ENCODE measurements at places on chromosomes 4 and X.
A peak's percentile ranks its signal among the peaks of the same experiment; 100 is the strongest.

- peak; percentile 43 for DNase-seq
These were observed 446 bp upstream of the UBE2A start for GRCh38 chrX:119573840-119574393.

GRCh38 chr4:146059865-146060264 is 115.7 kb upstream of the LSM6 start:
- no peak for DNase-seq

GRCh38 chrX:27890611-27891010 is 82.8 kb downstream of the MAGEB10 start:
- DNase-seq, result no peak

- no peak for DNase-seq
These were observed at the start of gene GAB3 for GRCh38 chrX:154750301-154751202. TSS of gene GAB3 (minus strand) at chrX:154751077. CDS start at chrX:154751025, 52 bp downstream.

GRCh38 chr4:121316091-121316490 is 64.7 kb downstream of the QRFPR start:
- no peak for DNase-seq

- DNase-seq, result no peak
These were observed 15.8 kb downstream of the RASGEF1B start for GRCh38 chr4:81455897-81456296.

GRCh38 chrX:68084765-68085164 is 348.5 kb downstream of the OPHN1 start:
- no peak for DNase-seq

DNA sequence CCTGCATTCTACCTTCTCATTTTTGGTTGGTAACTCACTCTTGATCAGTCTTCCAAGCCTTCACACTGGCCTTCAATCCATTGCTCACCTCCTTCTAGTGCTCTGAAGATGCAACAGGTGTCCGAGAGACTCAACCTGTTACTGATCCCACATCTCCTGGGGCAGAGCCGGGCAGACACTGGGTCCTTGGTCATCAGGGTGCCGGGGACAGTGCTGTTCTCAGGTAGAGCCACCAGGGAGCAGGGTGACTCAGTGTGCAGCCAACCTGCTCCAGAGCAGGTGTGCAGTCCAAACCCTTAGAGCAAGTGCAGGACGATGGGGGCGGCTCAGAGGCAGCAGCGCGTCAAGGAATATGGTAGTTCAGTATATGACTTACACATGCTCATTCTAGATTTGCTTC is 188.4 kb downstream of the DHX15 start:
- DNase-seq, result no peak

- no peak for DNase-seq
These were observed 27.6 kb upstream of the CFAP299 start for GRCh38 chr4:80307774-80308465.

DNA sequence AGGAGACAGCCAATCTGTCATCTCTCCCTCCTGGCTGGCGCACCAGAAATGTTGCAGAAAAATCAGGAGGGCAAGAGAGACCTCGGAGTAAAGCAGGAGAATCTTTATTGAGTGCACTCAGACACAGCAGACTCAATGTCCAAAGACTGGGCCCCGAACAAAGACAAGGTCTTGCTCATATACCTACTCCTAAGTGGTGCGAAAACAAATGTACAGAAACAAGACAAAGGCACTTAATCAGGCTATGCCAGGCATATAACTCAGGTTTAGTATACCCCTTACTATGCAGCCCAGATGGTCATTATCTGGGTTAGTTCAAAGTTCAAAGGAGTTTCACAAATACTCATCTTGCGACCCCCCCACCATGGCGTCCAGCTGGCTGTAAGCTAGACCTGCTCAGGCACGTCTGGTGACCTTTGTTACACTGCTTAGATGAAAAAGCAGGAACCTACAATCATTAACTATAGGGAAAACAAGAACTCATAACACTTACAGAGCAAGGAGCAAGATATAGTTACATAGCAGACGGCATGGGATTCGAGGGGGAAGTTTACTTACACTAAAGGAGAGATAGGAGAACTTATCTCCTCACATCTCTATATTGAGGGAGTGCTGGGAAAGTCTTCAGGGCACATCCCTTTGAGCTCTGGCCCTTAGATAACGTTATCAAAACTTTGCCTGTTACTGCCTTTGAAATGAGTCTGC is 27.5 kb downstream of the SULT1E1 start:
- DNase-seq, result peak; percentile 15

DNA sequence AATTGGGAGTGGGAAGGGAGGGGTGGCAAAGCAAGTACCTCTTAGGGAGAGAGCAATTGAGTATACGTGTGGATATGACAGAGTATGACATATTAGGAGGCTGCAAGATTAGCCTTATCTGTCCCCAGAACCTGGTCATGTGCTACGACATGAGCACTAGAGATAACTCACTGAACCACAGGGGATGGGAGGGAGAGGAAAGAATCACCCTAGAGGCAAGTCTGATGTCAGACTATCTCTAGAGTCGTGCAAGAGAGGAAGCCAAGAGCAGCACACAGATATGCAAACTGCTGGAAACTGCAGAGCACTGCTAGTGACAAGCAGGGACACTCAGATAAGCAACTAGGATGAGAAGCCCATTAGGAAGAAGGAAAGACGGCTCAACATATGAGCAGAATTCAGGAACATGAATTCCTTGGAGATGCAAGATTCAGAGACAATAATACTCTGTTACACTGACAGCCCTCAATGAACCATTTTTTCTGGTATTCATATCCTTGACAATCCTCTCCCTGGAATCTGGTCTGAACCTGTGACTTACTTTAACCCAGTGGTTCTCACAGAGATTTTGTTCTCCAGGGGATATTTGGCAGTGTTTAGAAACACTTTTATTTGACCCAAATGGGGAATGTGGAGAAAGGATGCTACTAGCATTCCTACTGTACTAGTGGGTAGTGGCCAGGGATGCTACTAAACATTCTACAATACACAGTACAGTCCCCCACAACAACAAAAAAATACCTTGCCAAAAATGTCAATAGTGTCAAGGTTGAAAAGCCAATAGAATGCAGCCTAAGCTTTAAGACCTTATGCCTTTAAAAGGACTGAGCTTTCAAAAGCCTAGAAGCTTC is 84.0 kb upstream of the BMP2K start:
- DNase-seq, result no peak

- DNase-seq, result no peak
These were observed 85.7 kb upstream of the ITM2A start for GRCh38 chrX:79452881-79453280.

Measured in NCI-H510A treated with DMSO at 0.1 percent for 48 hours (cell line).